ENCODE measurements at places on chromosomes 12 and 14.

GRCh38 chr12:54337280-54337842 is 12.4 kb downstream of the COPZ1 start:
- H3K4me1 ChIP-seq: peaks cover 8% of the 10 kb centered on the region
- no peak overlapping the region for H3K4me3 ChIP-seq
- peaks cover 21% of the 10 kb centered on the region for H3K36me3 ChIP-seq
- no peaks in the 10 kb centered on the region for H3K27me3 ChIP-seq

- no peak overlapping the region for H3K4me3 ChIP-seq
- H3K36me3 ChIP-seq: no peaks in the 10 kb centered on the region
- H3K4me1 ChIP-seq: no peaks in the 10 kb centered on the region
Measured at GRCh38 chr12:92615703-92616102, 87.1 kb upstream of the PLEKHG7 start.

- peak; percentile 30 for DNase-seq
- no peaks in the 10 kb centered on the region for H3K36me3 ChIP-seq
- no peaks in the 10 kb centered on the region for H3K27me3 ChIP-seq
- H3K27ac ChIP-seq: peak overlapping the region; percentile 88
- peaks cover 9% of the 10 kb centered on the region for H3K4me1 ChIP-seq
Measured at GRCh38 chr14:21382886-21383847, 652 bp downstream of the SUPT16H start.

GRCh38 chr12:96578526-96579125 is 89.2 kb downstream of the CFAP54 start:
- no peak overlapping the region for H3K27ac ChIP-seq
- no peaks in the 10 kb centered on the region for H3K4me1 ChIP-seq
- H3K4me3 ChIP-seq: no peak overlapping the region
- no peaks in the 10 kb centered on the region for H3K36me3 ChIP-seq
- no peak for DNase-seq

- H3K27ac ChIP-seq: no peak overlapping the region
- no peak overlapping the region for H3K4me3 ChIP-seq
- no peaks in the 10 kb centered on the region for H3K36me3 ChIP-seq
- H3K27me3 ChIP-seq: no peaks in the 10 kb centered on the region
- no peaks in the 10 kb centered on the region for H3K4me1 ChIP-seq
Measured at GRCh38 chr12:128951448-128951847, 98.2 kb downstream of the GLT1D1 start.

DNA sequence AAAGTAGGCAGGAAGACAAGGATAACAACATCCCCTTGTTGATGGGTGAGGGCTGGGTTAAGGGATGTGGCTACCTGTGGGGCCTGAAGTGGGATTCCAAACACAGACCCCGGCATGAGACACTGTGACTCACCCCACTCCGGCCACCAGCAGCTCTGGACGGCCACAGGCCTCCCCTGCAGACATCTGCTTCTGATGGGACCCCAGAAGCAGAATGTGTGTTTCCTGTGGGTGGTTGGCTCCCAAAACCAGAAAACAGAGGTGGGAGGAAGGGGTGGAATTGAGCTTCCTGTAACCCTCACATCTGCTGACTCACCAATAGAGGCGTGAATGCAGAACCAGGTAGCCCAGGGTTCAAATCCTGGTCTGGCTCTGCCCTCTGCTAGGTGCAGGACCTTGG is 216.6 kb upstream of the PWP1 start:
- H3K27me3 ChIP-seq: no peaks in the 10 kb centered on the region
- no peaks in the 10 kb centered on the region for H3K36me3 ChIP-seq
- no peak for DNase-seq
- no peaks in the 10 kb centered on the region for H3K4me1 ChIP-seq
- H3K4me3 ChIP-seq: no peak overlapping the region

DNA sequence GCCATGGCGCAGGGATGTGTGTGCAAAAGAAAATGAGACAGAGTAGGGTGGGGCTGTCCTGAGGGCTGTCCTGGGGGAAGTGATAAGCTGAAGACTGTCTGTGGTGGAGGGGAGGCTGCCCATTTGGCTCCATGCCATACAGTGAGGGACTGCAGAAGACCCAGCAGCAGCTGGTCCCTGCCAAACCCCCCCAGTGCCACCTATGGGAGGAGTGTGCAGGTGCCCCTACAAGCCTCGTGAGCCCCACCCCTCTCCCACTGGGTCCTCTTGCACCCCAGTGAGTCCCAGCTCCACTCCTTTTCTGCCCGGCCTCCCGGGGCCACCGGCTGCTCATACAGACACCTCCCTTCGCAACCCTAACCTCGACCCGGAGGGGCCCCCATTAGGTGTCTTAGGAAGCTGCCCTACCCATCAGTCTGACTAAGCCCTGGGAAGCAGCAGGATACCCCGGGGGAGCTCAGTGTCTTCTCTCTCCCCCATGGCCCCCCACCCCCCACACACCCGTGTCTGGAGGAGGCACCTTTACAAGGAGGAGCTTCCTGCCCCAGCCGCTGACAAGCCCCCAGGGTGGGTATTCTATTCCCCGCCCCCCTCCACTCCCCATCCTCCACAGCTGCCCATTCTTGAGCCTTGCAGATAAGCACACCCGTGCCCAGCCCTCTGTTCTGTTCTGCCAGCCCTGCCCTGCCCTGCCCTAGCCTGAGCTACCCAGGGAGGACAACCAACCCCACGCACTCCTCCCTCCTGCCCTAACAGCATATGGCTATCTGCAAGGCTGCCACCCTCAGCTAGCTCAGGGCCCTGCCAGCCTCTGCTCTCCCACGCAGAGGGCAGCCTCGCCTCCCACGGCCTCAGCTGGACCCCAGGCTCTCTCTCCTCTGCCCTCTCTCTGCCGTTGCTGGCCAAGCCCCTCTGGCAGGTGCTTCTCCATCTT is 41.9 kb downstream of the SLC6A12 start:
- H3K27ac ChIP-seq: no peak overlapping the region
- H3K4me1 ChIP-seq: no peaks in the 10 kb centered on the region
- peaks cover 3% of the 10 kb centered on the region for H3K27me3 ChIP-seq
- DNase-seq: no peak
- H3K36me3 ChIP-seq: no peaks in the 10 kb centered on the region

GRCh38 chr14:101557811-101558738 is 3.2 kb upstream of the DIO3 start:
- H3K4me1 ChIP-seq: no peaks in the 10 kb centered on the region
- H3K27ac ChIP-seq: no peak overlapping the region
- H3K4me3 ChIP-seq: no peak overlapping the region
- no peaks in the 10 kb centered on the region for H3K36me3 ChIP-seq
- no peak for DNase-seq

DNA sequence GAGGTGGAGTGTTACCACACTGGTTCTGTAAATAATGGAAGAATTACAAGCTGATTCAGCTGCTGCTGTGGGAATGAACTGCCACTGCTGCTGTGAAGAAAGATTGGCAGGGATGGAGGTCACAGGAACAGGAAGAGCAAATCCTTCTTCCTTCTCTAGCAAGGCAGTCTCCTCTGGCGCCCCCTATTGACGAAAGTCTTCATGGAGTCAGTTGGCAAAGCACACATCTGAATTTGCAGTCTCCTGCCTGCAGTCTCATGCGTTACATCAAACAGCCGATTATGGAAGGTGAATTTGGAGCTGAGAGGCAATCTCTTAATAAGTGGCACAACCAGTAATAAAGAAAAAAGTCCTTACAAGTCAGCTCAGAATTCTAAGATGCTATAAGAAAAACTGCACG is 106.0 kb upstream of the TMTC1 start:
- H3K4me3 ChIP-seq: no peak overlapping the region
- no peaks in the 10 kb centered on the region for H3K36me3 ChIP-seq
- no peaks in the 10 kb centered on the region for H3K27me3 ChIP-seq

DNA sequence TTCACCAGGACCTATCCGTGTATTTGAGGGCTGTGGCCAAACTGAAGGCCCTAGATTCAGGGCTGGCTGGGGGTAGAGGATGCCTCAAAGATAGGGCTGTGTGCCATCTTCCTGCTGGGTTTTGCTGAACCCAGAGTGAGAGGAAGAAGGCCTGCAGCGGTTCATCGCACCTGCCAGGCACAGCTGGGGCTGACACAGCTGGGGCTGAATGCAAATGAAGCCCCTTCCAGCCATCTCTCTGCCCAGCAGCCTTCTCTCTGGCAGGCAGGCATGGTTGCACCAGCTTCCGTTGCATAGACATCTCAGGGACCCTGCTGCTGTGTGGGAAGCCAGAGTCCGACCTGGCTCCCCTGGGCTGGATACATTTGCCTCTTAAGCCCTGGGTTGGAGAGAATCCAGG is 152.4 kb downstream of the TSPAN9 start:
- no peaks in the 10 kb centered on the region for H3K36me3 ChIP-seq
- no peak overlapping the region for H3K27ac ChIP-seq
- DNase-seq: no peak
- H3K27me3 ChIP-seq: no peaks in the 10 kb centered on the region
- H3K4me3 ChIP-seq: no peak overlapping the region

GRCh38 chr14:23228812-23229211 is 8.9 kb upstream of the RNF212B start:
- no peaks in the 10 kb centered on the region for H3K27me3 ChIP-seq
- no peak for DNase-seq
- H3K4me3 ChIP-seq: no peak overlapping the region
- no peak overlapping the region for H3K27ac ChIP-seq
- no peaks in the 10 kb centered on the region for H3K4me1 ChIP-seq

- H3K4me1 ChIP-seq: peaks cover 29% of the 10 kb centered on the region
Measured at GRCh38 chr12:96397756-96398423, 2.3 kb downstream of the CDK17 start.

GRCh38 chr12:85423947-85424346 is 143.9 kb downstream of the ALX1 start:
- H3K27me3 ChIP-seq: no peaks in the 10 kb centered on the region
- no peak overlapping the region for H3K27ac ChIP-seq
- no peak for DNase-seq
- H3K4me3 ChIP-seq: no peak overlapping the region

DNA sequence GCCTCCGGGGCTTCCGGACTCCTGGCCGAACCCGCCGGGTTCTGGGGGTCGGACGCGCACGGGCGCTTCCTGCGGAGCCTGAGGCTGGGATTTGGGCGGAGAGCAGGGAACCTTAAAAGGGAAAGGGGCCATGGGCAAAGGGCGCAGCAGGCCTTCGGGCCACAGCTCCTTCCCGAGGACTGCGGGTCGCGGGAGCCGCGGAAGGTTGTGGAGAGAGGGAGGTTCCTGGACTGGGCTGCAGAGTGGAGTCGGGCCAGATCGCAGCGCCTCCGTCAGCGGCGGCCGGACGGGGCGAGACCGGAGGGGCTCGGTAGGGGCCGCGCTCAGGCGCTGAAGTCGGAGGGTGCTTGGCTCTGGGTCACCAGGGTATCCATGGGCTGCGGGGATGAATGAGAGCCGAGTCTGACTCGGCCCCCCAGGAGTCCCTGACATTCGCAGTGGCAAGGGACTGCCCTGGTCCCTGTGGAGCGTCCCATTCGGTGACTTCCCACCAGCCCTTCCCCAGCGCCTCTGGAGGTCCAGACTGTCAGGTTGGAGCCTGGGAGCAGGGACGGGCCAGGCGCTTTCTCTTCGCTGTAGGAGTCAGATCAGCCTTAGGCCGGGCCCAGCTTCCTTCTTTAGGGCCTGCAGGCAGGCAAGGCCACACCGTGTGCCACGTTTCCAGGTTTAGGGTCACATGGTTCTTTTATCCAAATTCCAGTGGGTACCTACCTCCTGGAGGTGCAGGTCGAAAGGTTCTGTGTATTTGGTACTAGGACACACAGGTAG is 938 bp upstream of the SLC25A29 start:
- peak overlapping the region; percentile 82 for H3K4me3 ChIP-seq
- no peak overlapping the region for H3K27ac ChIP-seq
- peaks cover 19% of the 10 kb centered on the region for H3K4me1 ChIP-seq
- no peaks in the 10 kb centered on the region for H3K36me3 ChIP-seq
- DNase-seq: no peak

DNA sequence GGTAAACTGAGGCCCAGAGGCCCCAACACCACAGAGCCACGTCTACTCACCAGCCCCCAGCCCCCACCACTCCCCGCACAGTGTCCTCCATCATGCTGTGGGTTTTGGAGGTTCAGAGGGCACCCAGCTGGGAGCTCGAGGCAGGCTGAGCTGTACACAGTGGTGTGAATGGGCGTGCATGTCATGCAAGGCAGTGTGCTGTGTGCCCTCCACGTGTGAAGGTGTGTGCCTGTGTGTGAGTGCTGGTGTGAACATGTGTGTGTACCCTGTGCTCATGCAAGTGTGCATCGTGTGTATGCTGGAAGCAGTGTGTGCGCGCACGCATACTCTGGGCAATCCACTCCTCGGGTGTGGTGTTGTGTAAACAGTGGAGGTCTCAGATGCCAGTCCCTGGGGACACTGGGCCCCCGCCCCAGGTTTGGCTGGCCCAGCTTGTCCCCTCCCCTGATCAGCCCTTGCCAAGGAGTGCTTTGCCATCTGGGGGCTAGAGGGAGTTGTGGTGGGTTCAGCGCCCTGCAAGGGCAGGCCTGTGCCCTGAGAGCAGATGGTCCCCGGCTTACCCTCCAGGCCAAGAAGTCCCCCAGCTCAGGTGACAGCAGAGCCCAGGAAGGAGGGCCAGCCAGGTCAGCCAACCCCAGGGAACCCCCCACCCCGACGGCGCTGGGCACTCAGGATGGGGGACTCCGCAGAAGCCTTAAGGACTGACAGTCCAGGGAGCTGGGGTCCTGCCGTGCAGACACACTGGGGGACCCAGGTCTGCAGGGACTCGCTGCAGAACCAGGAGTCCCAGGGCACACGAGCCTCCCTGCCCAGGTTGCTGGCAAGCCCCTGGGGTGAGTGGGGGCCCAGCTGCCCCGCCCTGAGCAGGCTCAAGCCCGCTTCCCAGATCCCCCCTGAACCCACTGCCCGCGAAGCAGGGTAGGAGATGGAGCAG is 23.8 kb upstream of the GPR132 start:
- DNase-seq: no peak
- no peak overlapping the region for H3K4me3 ChIP-seq
- peaks cover 25% of the 10 kb centered on the region for H3K4me1 ChIP-seq
- H3K27me3 ChIP-seq: no peaks in the 10 kb centered on the region
- H3K36me3 ChIP-seq: no peaks in the 10 kb centered on the region
- no peak overlapping the region for H3K27ac ChIP-seq

DNA sequence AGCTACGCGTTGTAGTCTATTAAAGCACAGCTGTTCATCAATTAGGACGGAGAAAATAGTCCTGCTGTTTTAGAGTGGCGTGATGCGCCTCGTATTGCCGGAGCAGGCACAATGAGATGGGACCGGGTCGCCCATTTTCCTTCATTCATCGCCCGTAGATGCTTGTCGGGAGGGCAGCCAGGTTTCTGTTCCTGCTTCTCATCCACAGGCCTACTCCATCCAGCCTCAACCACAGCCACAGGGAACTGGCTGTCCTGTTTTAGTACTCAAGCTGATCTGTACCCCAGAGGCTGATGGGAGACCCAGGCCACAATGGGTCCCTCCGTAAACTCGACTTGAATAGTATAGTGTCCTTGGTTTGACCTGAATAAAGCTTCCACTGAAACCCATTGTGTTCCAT is 264.0 kb downstream of the VRK1 start:
- no peak overlapping the region for H3K27ac ChIP-seq
- no peaks in the 10 kb centered on the region for H3K4me1 ChIP-seq
- H3K27me3 ChIP-seq: no peaks in the 10 kb centered on the region
- H3K4me3 ChIP-seq: no peak overlapping the region
- no peaks in the 10 kb centered on the region for H3K36me3 ChIP-seq

GRCh38 chr14:61034416-61035120 is 53.5 kb downstream of the SLC38A6 start:
- DNase-seq: no peak
- no peaks in the 10 kb centered on the region for H3K36me3 ChIP-seq
- no peak overlapping the region for H3K27ac ChIP-seq
- no peaks in the 10 kb centered on the region for H3K27me3 ChIP-seq
- no peak overlapping the region for H3K4me3 ChIP-seq

GRCh38 chr12:115583591-115583990 is 693.9 kb downstream of the MED13L start:
- H3K36me3 ChIP-seq: no peaks in the 10 kb centered on the region
- no peak for DNase-seq
- H3K27me3 ChIP-seq: no peaks in the 10 kb centered on the region
- no peak overlapping the region for H3K27ac ChIP-seq
- H3K4me3 ChIP-seq: no peak overlapping the region

- no peak overlapping the region for H3K4me3 ChIP-seq
- H3K4me1 ChIP-seq: no peaks in the 10 kb centered on the region
- H3K36me3 ChIP-seq: no peaks in the 10 kb centered on the region
- no peaks in the 10 kb centered on the region for H3K27me3 ChIP-seq
Measured at GRCh38 chr12:70784042-70784668, 136.4 kb downstream of the PTPRR start.
